ENCODE measurements at places on chromosomes 2 and 18.
A peak's percentile ranks its signal among the peaks of the same experiment; 100 is the strongest.

DNA sequence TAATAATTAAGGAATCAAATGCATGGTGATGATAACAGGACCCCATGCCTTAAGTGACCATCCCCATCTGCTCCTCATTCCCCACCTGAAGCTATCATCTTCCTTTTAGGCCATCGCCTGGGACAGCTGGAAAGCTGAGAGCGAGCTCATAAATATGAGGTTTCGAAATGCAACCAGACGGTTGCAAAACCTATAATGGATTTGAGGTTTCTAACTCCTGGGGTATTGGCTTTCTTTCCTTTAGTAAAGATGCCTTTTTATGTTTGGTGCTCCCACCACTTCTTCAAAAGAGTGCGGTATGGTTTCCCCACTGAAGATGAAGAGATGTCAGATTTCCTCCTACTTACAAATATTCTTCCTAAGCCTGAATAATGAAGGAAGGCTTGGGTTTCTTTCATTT is 1589.5 kb upstream of the PIK3C3 start:
- no peak for DNase-seq

DNA sequence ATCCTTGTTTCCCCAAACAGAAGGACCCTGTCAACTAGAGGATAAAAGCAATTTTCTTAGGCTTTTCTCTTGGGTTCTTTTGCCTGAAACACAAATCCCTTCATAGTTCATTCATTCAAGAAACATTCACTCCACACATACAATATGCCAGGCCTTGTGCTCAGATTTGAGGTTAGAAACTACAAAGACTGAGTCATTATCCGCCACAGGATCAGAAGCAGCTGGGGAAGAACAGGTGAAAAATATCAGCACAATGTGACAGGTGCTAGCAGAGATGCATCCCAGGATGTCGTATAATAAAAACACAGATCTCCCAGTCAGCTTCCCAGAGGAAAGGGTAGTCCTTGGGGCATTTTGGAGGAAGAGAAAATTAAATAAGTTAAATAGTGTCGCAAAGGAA is 172.4 kb downstream of the LRATD1 start:
- peak; percentile 1 for DNase-seq

GRCh38 chr18:23738575-23738974 is 49.3 kb downstream of the LAMA3 start:
- no peak for DNase-seq

DNA sequence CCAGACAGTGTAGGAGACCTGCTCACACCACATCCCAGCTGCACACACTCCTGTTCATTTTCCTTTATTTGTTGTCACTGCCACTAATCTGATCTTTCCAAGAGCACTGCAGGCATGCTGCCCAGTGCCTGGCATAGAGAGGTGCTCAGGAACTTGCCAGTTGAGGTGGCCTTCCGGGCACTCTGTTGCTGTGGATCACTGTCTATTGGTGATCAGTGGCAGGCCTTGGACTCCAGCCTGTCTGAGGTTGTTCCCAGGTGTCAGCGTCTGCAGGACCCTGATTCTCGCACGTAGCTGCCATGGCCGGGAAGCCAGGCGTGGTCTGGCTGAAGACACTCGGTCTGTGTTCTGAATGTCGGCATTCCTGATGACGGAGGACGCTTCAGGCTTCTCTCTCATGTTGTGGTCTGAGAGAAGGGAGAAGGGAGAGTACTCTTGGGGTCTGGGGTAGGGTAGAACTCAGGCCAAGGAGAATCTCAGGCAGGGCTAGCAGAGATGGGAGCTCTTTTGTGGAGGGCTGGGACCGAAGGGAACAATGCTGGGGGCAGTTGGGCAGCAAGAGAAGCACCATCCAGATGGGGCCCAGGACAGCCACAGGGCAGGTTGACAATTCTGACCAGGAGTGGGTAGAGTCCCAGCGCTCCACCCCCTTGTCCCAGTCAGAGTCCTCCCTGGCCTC is 240.9 kb downstream of the MYCN start:
- DNase-seq = peak; percentile 100

DNA sequence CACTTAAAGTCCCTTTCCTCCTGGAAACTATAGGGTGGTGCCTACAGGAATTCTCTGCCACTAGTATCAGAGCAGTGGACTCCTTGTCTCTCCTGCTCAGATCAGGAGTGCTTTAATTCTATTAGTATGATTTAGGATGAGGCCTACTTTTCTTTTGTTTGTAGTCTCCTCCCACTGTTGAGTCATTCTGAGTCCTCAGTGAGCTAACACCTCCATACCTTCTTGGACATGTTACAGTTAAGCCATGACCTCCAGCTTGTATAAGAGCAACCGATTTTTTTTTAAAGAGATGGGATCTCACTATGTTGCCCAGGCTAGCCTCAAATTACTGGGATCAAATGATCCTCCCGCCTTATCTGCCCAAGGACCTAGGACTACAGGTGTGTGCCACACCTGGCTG is 48.7 kb upstream of the OTOF start:
- DNase-seq = no peak

DNA sequence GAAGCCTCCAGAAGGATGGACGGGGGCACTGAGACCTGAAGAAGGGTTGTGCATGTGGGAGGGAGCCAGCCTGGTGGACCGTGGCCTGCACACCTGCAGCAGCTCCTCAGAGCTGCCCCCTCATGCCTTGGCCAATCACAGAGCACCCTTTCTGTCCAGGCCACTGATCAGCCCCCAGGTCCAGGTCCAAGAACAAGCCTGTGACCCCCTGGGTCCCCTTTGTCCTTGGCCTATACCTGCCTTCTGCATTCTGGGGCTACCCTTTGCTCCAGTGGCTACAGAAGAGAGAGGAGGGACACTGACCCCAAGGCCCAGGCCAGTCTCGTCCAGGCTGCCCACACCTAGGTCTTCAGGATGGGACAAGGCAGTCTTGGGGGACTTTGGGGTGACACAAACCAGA is 62.2 kb downstream of the AGAP1 start:
- DNase-seq = no peak

DNA sequence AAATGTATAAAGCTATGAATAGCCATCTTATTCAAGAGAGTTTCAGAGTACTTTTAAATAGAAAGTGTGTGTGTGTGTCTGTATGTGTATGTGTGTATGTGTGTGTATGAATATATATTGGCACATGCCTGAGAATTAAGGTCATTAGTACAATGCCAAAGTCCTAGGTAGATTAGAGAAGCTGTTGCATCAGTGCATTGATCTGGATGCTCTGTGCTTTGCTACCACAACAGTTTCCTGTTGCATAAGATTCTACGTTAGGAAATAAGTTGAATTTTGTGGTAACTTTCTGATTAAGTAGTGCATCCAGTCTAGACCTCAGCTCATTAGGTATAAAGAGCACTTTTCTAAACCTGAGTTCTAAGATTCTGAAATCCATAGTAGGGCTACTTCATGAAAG is 1102.8 kb upstream of the KLHL29 start:
- DNase-seq = no peak

DNA sequence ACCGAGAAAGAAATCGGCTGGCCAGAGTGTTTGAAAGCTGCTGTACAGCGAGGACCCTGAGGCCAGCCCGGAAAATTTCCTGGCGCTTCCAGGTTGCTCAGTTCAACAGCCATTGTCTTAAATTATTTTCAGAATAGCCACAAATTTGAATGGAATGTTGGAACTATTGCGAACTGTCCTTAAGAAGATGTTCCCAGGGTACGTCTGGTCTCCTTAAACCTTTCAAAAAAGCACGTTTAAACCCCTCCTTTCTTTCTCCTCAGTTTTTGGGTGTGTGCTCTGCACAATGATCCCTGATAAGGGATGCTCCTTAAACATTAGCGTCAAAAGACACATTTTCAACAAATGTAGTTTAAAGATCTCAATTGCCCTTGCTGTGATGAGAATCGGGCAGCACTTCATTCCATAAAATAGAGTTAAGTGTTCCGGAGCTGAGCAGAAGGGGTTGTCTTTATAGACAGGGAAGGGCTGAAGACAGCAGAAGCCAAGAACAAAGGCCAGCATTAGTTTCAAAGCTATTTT is 14.5 kb upstream of the LPIN2 start:
- no peak for DNase-seq

DNA sequence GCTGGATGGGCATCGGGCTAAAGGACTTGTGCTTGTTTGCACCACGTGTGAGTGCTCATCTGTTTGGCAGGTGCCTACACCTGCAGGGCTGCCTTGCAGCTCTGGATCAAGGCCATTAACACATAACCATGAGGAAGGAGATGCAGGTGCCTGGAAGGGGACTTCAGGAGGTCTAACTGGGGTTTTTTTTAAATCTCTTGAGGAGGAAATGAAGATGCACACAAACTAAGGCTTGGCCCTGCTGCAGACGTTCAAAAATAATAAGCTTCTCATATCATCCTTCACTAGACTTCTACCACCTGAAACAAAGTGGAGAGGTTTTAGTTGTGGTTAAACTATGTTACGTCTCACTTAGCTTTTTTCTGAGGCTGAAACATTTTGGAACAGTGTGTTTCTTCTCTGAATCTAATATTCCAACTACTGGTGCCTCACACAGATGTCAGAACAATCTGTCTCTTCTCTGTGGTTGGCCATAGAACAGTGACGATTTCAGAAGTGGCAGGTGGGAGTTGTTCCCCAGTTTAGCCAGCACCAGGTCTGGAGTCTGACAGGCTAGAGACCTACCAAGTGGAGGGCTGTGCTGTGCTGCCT is 36.5 kb downstream of the BCL2L11 start:
- DNase-seq = no peak

- DNase-seq = no peak
These were observed 100.2 kb upstream of the SNTG2 start for GRCh38 chr2:850429-850828.

- DNase-seq = no peak
These were observed 565.5 kb downstream of the CCDC85A start for GRCh38 chr2:56749152-56749752.

GRCh38 chr2:98914713-98915580 is 21.1 kb downstream of the CRACDL start:
- DNase-seq = no peak

- DNase-seq = no peak
These were observed 25.2 kb upstream of the MRPL33 start for GRCh38 chr2:27746325-27746724.

DNA sequence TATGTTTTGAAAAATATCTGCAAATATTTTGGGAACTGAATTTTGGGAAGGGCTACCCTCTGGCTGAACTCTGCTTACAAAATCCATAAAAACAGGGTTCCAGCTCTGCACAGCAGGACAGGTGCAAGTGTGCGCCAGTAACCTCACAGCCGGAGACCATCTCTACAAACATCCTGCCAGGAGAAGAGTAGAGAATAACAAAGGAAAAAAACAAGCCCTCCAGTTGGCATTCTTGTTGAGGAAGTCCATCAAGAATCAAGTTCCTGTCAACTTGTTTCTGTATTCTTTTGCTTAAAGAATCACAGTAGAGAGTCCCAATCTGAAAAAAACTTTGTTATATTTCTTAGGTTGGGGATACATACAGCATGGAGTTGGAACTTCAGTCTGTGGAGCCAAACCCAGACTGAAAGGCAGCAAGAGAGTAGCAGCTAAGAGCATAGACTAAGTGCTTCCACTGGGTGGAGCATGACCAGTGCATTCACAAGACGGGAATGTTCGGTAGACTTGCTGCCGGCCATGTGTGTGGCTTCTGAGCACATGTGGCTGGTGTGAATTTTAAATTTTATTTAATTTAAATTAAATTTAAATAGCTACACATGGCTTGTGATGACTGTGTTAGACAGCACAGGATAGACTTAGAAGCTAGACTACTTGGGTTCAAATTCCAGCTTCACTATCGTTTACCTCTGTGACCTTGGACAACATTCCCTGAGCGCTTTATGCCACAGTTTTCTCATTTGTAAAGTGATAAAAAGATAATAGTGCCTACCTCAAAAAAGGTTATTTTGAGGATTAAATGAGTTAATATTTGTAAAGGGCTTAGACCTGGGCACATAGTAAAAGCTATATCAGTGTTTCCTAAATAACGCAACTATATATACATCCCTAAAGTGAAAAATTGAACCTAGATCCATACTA is 41.9 kb downstream of the SPTBN1 start:
- DNase-seq = peak; percentile 17

GRCh38 chr2:181037922-181038321 is 57.5 kb downstream of the UBE2E3 start:
- no peak for DNase-seq

- no peak for DNase-seq
These were observed 807.8 kb upstream of the CDH2 start for GRCh38 chr18:28984731-28985130.

GRCh38 chr2:203650860-203651613 is 55.4 kb upstream of the CD28 start:
- DNase-seq = peak; percentile 56

DNA sequence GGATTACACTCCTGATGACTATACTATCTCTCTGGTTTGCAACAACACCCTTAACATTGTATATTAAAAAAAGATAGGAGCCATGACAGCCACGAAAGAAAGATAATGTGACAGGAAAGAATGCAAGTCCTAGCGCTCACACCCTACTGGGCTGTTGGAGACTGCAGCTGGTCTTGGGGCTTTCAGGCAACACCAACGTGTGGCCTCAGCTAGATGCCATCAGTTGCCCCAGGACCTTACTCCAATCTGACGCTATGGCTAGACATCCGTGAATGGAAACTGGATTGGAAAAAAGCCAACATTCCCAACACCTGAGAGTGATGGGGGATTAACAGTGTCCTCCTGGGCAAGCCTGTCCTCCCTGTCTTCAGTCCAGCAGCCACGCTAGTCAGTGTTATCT is 357.4 kb upstream of the GULP1 start:
- no peak for DNase-seq

DNA sequence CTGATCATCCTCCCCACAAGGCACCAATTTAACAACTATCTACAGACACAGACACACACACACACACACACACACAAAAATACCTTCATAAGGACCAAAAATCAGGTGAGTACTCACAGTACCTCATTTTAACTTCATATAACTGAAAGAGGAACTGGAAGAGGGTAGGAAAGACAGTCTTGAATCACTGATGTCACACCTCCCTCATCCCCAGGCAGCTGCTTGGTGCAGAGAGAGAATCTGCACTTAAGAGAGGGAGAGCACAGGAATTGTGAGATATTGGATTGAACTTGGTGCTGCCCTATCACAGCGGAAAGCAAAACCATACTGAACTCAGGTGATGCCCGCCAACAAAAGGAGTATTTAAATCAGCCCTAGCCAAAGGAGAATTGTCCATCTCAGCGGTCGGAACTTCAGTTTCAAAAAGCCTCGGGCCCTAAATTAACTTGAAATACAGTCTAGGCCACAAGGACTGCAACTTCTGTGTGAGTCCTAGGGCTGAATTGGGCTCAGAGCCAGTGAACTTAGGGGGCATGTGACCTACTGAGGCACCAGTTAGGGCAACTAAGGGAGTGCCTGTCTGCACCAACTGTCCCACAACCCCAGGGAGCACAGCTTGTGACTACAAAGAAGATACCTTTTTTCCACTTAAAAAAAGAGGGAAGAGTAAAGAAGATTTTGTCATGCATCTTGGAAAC is 211.1 kb downstream of the LRATD1 start:
- DNase-seq = no peak

- DNase-seq = no peak
These were observed 21.7 kb upstream of the RAB11FIP5 start for GRCh38 chr2:73134471-73134870.

GRCh38 chr18:61470031-61470674 is 136.9 kb downstream of the CDH20 start:
- DNase-seq = no peak

All from SK-N-DZ (cell line).